ENCODE measurements at places on chromosomes 2 and 18.

DNA sequence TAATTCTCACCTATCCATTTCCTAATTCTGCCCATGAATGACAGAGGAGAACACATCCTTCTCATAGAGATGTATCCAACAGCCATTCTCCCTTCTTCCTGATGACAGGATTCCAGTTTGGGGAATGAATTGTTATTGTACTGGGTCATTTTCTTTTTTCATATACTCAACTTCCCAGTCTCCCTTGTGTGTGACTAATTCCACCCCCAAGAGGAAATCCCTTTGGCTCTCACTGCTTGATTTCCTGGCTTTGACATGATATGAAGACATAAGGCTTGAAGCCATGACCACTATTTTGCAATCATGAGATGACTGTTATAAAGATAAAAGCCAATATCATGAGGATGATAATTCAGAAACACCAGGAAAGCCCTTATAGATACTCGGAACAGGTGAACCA is 384.7 kb upstream of the ACVR2A start:
- DNase-seq: no peak

DNA sequence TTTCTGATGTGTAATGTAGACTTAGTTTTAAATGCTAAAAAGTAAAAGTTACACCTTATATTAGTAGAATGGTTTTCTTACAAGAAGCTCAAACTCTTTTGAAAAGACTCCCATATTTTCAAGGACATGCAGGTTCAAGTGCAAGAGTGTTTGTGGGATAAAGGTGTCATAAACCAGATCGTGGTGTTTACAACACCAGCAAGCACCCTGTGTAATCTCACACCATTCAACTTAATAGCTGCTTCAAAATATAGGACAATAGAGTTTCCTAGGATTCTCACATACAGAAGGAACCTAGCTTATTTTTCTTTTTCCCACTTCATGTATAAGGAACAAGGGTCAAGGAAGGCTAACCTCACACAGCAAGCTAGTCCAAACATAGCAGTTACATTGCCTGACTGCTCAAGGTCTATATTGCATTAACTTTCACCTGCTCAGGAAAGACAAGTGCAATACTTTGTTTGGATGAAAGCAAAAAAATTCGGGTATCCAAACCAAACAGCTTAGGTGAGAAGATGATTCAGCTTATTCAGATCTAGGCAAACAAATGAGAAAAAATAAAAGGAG is 172.3 kb downstream of the IKZF2 start:
- DNase-seq: no peak

DNA sequence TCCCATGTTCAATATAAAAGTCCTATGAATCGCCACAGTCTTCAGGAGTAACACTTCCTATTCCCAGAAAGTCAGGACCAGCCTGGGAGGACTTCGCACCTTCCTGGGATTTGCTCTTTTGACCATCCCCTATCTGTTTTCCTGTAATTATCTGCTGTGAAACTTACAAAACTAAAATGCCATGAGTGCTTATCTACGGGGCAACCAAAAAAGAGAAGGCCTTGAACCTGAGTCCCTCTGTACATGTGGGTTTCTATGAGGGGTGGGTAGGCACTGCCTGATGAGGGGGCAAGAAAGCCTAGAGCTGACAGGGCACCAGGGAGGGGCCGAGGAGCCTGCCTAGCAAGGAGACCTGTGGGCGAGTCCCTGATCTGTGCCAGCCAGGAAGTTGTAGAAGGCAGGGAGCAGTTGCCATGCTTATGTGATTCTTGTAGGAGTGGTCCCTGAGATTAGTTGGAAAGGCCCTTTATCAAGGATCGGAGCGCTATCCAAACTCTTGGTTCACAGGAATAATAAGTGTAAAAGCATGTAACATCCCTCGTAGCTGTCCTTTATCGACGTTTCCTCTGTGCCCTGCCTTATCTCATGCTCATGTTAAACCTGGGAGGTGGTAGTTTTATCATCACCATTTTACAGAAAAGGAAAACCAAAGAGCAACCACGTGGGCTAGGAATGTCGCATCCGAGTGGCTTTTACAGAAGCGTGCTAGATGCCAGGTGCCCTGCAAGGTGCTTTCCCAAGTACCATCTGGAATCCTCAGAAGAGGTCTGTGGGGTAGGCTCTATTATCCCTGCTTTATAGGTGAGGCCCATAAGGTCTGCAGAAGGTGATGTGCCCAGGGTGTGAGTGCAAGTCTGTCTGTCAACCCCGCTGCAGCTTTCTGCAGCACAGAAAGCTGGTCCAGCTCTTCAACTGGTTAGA is 111.8 kb downstream of the B3GNT2 start:
- no peak for DNase-seq

DNA sequence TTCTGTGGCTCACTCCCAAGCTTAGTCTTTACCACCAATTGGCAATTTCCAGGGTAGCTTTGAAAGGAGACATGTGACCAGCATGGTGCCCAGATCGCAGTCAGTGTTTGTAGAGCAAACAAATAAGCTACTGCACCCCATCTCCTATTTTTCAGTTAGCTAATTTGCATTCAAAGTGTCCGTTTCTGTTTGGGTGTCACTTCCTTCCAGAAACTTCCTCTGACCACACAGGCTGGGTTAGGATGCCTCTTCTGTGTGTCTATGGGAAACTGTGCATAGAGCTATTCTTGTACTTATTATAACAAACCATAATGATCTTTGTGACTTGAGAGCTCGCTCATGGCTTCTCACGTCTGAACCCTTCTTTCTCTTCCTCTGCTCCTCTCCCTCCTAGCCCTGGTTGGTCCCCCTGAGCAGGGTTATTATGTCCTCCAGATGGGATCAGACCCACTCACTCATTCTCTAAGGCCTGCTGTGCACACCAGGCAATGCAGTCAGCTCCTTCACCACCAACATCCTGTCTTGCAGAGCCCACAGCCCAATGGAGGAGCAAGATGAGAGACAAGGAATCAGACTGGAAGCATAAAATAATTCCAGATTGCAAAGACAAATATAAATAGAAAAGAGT is 101.2 kb upstream of the ALK start:
- no peak for DNase-seq

- DNase-seq: no peak
These were observed 418.6 kb downstream of the PIK3C3 start for GRCh38 chr18:42373584-42373983.

DNA sequence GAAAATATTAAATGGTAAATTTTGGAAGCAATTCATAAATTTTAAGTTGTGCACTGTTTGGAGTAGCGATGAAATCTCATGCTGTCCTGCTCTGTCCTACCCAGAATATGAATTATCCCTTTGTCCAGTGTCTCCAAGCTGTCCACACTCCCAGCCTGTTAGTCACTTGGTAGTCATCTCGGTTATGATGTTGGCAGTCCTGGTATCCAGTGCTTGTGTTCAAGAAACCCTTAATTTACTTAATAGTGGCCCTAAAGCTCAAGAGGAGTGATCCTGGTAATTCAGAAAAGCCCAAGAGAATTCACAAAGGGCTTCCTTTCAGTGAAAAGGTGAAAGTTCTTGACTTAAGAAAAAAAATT is 71.8 kb upstream of the STAM2 start:
- DNase-seq: no peak

DNA sequence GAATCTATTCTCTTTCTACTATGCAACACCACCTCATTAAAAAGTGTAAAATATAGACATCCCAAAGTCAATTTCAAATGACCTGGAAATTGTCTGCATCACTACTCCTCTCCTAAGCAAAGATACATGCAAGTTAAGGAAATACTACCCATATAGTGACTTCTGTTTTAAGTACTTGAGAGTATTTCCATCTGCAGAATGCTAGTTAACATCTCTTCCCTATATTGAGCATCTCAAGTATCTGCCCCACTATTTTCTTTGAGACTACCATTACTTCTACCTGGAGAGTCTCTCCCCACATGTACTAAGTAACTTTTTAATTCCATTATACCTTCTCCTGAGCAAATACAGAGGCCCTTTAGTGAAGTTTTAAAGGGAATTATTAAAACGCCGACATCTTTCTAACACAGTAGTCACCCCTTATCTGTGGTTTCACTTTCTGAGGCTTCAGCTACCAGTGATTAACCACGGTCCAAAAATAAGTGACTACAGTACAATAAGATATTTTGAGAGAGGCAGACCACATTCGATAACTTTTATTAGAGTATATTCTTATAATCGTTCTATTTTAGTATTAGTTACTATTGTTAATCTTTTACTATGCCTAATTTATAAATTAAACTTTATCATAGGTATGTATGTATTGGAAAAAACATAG is 21.8 kb downstream of the CWC22 start:
- DNase-seq: no peak

DNA sequence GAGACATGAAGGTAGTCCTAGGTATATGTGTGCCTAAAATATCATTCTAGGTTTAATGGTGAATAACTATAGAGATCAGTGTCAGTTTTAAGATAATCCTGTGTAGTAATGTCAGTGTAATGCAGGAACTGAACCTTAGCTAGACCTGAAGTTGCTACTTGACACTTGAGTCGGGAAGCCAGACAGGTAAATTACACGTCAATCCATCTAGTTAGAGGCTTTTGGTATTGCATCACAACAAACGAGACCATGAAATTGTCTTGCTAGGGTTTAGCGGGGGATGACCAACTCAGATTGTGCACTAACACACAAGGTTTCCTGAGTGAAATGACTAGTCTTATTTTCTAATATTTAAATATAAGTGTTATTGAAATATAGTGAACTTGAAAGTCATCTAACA is 2.0 kb downstream of the YPEL5 start:
- peak; percentile 16 for DNase-seq

DNA sequence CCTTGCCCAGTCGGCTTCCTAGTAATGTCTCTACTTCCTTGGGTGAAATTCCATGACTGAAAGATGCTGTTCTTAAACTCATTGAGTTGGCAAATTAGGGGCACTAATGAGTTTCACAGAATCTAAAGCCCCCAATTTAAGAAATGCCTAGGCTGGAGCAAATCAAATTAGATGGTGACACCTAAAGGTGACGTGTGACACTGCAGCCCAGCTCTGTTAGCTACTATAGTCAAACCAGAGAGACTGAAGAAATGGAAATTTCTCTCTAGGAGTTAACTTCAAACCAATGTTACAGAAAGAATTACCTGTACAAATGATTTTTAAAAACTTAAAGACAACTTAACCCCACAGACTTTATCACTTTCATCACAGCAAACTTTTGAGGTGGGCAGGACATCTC is 37.2 kb downstream of the LCT start:
- no peak for DNase-seq

GRCh38 chr18:48819276-48819675 is 131.5 kb downstream of the SMAD7 start:
- DNase-seq: no peak

DNA sequence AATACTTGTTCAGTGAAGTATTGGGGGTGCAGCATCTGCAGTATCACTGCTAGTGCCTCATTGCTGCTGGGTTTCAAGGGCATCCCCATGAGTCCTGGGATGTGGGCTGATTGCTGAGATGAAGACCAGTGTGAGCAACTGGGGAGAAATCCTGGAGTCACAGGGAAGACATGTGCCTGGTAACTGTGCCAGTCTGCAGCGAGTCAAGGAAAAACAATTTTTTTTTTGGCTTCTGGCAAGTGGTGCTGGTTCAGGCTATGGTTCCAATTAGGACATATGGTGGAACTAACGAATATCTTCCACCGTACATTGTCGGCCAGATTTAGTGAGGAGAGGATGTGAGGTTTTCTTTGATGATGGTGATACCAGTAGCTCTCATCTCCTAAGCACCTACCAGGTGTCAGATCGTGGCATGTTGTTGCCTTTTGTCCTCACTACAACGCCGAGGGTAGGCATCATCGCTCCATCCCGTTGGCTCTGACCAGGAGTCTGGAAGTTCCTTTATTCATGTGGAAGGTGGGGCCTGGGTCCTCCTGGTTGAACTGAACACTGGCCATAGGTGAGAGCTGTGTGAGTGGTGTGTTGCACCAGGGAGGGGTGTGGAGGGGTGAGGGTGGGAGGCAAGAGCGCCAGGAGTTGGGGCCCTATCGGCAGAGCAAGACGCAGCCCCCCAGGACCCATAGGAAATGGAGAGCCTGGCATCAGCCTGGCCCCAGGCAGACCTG is 118.0 kb upstream of the HS6ST1 start:
- DNase-seq: no peak

GRCh38 chr2:41413813-41414485 is 633.9 kb upstream of the PKDCC start:
- DNase-seq: no peak

DNA sequence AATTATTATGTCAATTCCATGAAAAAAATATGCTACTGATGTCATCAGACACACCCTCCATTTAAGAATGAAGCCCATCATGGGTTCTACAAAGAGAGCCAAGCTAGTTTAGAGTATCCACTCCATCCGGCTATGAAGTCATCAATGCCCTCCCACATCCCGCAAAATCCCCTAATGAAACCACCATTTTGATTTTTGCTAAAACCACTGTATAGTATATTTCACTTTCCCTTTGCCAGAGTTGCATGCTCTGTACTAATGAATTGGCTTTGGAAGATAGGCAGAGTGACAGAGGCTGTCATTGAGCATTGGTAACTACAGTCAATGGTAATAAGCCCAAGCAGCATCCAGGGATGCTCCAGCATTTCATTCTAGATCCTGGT is 118.6 kb downstream of the ANKRD44 start:
- DNase-seq: no peak

- DNase-seq: no peak
These were observed 82.7 kb downstream of the TANC1 start for GRCh38 chr2:159051133-159051532.

DNA sequence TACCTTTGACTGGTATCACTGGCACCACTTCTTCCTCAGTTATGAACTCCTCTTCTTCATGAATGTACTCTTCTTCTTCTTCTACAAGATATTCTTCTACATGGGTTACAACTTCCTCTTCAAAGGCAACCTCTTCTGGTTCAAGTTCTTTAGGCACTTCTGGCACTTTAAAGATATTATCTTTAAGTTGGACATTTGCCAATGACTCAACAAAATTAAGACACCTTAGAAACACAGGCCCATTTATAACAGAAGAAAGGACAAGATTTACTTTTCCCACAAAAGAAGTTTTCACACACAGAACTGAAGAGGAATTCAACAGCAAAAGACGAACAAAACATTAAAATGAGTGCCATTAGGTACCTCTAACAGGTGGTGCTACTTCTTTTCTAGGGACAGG is 127.3 kb downstream of the TTN start:
- DNase-seq: no peak

DNA sequence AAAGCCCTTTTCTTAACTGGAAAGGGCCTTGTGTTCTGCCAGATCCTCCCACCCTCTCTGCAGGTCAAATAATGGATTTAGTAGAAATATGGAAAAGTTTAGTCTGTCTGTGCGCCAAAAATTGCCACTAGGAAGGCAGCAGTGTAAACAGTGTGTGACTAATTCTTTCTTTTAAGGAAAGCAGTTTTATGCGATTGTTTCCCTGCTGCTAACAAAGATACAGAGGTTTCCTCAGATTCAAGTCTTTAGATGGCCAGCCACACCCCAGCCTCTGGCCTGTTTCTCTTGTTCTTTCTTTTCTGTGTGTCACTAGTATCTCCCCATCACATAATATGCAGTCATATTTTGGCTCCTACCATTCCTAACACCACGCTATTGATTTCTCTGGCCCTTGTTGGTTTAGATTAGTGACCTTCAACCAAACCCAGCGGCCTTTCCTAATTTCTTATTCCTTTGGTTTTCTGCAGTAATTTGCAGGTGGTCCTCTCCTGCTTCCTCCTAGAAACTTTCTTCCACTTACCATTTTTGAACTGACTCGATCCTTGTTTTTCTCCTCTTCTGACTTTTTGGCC is 157.4 kb downstream of the LTBP1 start:
- no peak for DNase-seq

GRCh38 chr2:100200985-100201384 is 58.6 kb upstream of the AFF3 start:
- no peak for DNase-seq

- DNase-seq: no peak
These were observed 90.5 kb downstream of the GALNT1 start for GRCh38 chr18:35671966-35672603.

Data from K562 (cell line).